ENCODE measurements at places on chromosomes 13 and 19.

DNA sequence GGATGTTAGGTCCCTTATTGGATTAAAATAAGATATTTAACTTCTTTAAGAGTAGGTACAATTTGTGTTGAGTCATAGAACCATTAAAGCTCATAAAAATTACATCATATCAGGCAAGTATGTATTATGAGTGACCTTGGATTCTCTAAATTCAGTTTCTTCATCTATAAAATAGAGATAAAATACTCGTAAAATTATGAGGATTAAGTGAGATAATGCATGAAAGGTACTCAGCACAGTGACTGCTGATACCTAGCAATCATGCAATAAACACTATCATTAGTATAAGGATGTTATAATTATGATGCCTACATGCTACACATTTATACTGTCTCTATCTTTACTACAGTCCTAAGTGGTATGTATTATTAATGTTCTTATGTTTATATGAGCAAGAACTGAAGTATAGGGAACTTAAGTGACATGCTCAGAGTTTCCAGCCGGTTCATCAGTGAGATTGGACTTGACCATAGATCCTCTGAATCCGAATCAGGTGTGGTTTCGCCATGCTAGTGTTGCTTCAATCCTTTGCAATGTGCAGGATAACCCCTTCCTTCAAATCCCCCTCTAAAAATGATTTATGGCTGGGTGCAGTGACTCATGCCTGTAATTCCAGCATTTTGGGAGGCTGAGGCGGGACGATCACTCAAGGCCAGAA is 22.9 kb upstream of the FRY start:
- DNase-seq, result no peak

DNA sequence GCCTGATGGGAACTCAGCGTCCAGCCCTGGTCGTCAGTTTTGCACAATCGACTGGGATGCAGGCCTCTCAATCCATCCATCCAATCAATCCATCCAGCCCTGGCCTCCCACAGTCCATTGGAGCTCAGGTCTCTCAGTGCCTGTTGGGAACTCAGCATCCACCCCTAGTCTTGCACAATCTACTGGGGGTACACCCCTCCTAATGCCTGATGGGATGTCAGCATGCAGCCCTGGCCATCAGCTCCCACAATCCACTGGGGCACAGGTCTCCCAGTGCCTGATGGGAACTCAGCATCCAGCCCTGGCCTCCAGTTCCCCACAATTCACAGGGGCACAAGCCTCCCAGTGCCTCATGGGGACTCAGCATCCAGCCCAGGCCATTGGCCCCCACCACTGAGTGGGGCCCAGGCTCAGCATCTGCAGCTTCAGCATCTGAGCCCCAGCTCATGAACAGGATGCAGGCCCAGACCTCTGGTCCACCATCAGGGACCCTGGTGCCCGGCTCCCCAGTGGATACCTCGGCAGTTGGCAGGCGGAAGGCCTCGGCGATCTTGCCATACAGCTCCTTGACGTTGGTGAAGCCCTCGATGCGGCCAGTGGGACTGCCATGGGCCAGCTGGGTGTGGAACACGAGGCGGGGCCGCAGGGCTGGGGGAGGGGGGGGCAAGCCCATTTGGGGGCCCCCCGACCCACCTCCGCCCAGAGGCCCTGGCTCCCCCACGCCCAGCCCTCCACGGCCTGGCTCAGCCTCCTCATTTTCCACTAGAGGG is 7.2 kb upstream of the PTGER1 start:
- no peak for DNase-seq

DNA sequence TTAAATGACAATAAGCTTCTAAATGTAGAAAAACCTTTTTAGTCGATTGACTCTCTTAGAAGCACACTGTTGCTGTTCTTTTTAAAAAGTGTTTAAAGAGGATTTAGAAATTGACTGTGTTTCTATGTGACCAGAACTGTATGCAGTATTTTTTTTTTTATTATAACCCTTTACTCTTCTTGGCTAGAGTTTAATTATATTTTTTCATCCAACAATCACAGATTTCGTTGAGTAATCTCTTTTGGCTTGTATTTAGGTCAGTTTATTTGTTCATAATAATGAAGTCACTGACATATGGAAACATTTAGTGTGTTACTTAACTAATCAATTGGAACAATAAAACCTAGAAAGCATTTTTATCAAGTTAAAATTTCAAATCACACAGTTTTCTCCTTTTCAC is 19.9 kb downstream of the CSNK1A1L start:
- no peak for DNase-seq

GRCh38 chr13:109786457-109787134 is at the start of gene IRS2:
Gene IRS2, minus strand, starts transcription at chr13:109786583. Its CDS starts 530 bp downstream, at chr13:109786053.
- no peak for DNase-seq

DNA sequence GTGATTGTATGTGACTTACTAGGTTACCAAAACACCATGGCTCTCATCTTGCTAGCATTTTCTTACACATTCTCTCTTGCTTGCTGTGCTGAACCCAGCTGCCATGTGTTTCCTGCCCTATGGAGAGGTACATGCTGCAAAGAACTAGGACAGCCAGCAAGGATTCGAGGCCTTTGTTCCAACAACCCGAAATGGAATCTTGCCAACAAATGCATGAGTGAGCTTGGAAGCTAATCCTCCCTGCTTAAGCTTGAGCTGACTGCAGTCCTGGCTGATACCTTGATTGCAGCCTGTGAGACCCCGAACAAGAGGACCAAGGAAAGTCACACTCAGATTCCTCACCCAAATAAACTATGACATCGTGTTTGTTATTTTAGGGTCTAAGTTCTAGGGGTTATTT is 651.2 kb downstream of the SLITRK6 start:
- DNase-seq, result no peak

DNA sequence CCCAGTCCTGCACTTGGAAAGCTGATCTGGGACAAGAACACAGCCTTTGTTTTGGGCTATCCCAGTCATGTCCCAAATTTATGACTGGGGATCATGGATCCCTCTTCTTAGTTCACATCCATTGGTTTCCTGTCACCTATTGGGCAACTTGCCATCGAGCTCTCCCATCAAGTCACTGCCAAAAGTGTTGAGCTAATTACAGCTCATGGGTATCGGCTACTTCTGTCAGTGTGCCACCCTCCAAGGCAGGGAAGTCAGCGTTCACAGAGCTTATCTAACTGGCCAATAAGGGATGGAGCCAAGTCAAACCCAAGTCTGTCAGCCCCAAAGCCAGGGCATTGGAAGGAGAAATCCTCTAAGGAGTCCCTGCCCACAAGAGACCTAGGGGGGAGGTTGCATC is 53.2 kb upstream of the KATNAL1 start:
- no peak for DNase-seq

DNA sequence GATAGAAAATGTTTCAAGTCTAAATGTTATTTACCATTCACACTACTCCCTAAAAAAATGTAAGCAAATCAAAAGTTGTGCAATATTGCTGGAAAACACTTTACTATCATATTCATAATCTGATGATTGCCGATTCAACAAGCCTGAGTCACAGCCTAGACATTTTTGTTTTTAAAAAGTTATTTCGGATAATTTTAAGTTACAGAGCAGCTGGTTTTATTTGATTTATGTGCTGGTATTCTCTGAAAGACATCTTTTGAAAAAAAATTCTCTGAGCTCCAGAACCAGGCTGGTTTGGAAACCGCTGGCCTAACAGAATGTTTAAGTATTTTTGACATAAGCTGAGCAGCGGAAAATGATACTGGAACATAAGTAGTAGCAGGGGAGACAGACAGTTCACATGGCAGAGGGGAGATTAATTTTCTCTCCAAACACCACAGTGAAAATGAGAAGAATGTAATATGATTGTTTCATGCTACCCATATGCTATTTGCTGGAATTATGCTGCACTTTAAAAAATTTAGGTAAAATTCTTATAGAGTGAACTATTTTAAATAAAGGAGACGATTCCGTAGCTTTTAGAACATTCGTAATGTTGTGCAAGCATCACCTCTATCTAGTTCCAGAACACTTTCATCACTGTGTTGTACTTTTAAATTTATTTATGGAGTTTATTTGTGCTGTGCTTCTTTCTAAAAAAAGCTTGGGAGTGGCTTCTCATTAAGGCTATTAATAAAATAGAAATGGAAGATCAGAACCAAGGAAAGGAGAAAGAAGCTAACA is 36.1 kb downstream of the TBC1D4 start:
- DNase-seq, result no peak

GRCh38 chr13:113928685-113929627 is 44.9 kb downstream of the C13orf46 start:
- no peak for DNase-seq

- no peak for DNase-seq
Measured at GRCh38 chr13:83815598-83815997, 66.7 kb downstream of the SLITRK1 start.

DNA sequence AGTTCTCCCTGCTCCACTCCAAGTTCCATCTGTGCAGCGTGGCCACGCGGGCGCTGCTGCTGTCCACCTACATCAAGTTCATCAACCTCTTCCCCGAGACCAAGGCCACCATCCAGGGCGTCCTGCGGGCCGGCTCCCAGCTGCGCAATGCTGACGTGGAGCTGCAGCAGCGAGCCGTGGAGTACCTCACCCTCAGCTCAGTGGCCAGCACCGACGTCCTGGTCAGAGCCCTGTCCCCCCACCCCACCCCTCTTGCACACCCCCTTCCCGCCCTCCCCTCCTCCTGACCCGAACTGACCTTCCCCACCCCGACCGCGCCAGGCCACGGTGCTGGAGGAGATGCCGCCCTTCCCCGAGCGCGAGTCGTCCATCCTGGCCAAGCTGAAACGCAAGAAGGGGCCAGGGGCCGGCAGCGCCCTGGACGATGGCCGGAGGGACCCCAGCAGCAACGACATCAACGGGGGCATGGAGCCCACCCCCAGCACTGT is 11.6 kb downstream of the FUZ start:
- DNase-seq, result no peak

GRCh38 chr19:30722761-30723160 is 350.6 kb downstream of the ZNF536 start:
- no peak for DNase-seq

DNA sequence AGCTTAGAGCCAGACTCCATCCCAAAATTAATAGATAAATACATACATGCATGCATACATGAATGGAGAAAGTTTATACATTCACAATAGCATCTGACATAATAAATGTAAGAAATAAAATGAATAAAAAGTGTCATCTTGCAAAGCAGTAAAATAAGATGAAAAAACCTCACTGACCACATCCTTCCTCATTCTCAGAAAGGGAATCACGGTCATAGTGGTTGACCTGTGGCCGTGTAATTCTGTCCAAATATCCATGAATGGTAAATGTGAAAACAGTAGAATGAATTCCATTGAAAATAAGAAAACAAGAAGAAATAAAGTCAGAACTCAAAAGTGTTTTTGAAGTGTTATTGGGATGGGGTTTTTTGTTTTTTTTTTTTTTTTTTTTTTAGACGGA is 9.8 kb upstream of the CDC42EP5 start:
- DNase-seq, result no peak

DNA sequence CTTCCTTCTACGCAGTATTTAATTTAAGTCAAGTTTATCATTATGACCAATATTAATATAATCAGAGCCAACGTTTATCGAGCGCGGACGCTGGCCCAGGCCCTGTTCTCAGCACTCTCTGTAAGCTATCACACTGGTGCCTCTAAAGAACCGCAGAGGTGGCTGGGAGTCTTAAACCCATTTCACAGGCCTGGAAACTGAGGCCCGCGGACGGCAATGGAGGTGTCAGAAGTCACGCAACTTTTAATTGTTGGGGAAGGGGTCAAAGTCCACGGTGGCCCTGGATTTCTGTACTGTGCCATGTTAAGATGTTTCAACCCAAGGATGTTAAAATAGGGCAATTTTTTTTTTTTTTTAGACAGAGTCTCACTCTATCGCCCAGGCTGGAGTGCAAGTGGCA is 8.8 kb downstream of the PTPRS start:
- no peak for DNase-seq

DNA sequence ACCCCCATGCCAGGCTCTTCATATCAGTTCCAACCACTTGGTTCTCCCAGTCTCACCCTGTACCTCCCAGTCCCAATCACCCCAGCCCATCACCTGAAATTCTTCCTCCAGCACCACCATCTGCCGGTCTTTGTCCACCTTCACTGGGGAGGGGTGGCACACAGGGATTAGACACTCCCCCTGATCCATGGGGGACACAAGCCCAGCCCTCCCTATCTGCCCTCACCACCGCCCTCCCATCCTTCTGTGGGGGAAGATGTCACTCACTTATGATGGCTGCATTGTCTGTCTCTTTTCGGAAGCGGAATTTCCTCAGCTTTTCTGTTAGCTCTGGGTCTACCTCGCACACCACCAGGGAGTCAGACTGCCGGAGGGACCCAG is 685 bp downstream of the GMFG start:
- DNase-seq, result no peak

- DNase-seq, result no peak
Measured at GRCh38 chr19:21221693-21222092, 79.9 kb downstream of the ZNF431 start.

GRCh38 chr19:55132453-55133129 is 15.2 kb upstream of the PPP1R12C start:
- DNase-seq, result no peak
